H9 (cell line): ENCODE measurements at places on chromosomes 2 and 18. TPM values are rescaled to one million over a fixed set of nuclear protein-coding genes. Genes with fewer than 3 reads are reported as not detected.

DNA sequence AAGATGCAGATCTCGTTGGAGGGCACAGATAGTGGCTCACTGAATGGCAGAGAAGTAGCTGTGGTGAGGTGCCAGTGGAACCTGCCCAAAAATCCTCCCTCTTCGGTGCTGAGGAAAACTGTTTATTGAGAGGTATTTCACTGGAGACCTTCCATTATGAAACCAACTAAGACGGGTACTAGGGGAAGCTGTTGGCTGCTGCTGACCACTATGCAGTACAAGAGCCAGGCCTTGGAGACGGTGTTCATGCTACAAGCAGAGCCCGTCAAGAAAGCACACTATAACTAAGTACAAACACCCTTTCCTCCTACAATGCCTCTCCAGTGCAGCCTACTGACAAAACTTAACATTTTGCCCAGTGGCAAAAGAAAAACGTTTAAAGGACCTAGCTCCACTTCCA, 4.6 kb downstream of the ARL5A start:
- DNase-seq: no peak
- H3K36me3 ChIP-seq: 0 out of 2 replicates have a peak, but pooled peaks cover 2% of the 10 kb centered on the region
- no peak overlapping the region for H3K27ac ChIP-seq
- 0 out of 3 replicates have a peak overlapping the region, but pooled peaks have one; percentile 5 for H3K4me3 ChIP-seq

MROH2A gene
- total RNA-seq: not detected in 2 replicates

GRCh38 chr18:73235921-73236320, 368.1 kb upstream of the NETO1 start:
- H3K36me3 ChIP-seq: no peaks in the 10 kb centered on the region
- no peak for DNase-seq
- no peak overlapping the region for H3K4me3 ChIP-seq
- no peaks in the 10 kb centered on the region for H3K4me1 ChIP-seq
- H3K27ac ChIP-seq: no peak overlapping the region

GRCh38 chr2:119053700-119054436, 104.7 kb downstream of the C1QL2 start:
- no peak overlapping the region for H3K4me3 ChIP-seq
- H3K4me1 ChIP-seq: no peaks in the 10 kb centered on the region
- DNase-seq: no peak
- H3K27me3 ChIP-seq: no peaks in the 10 kb centered on the region

GRCh38 chr2:45288532-45289417, 279.5 kb upstream of the SIX2 start:
- H3K4me1 ChIP-seq: no peaks in the 10 kb centered on the region; the same call in 1 of the 2 replicates
- no peak for DNase-seq
- peaks cover 20% of the 10 kb centered on the region for H3K36me3 ChIP-seq
- no peaks in the 10 kb centered on the region for H3K27me3 ChIP-seq
- no peak overlapping the region for H3K4me3 ChIP-seq

ALPP gene
- 0.15 and 0.20 TPM in 2 replicates for total RNA-seq

DNA sequence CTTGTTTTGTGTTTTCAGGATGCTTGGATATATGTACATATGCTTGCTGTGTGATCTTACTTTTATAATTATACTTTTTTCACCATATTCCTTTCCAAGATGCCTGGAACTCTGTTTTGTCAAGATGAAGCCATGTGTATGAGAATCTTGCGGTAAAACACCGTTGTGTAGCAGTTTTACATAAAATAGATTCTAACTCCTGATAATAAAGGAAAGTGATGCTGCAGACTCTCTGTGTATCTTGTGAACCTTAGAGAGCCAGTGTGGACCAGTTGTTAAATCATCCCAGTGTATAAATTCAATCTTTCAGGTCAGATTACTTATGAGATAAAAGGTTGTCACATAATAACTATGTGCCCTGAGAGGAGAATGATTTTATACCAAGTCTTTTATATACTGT, 12.5 kb upstream of the ITGA4 start:
- H3K27ac ChIP-seq: no peak overlapping the region
- H3K4me3 ChIP-seq: no peak overlapping the region
- H3K36me3 ChIP-seq: no peaks in the 10 kb centered on the region
- no peaks in the 10 kb centered on the region for H3K27me3 ChIP-seq

DNA sequence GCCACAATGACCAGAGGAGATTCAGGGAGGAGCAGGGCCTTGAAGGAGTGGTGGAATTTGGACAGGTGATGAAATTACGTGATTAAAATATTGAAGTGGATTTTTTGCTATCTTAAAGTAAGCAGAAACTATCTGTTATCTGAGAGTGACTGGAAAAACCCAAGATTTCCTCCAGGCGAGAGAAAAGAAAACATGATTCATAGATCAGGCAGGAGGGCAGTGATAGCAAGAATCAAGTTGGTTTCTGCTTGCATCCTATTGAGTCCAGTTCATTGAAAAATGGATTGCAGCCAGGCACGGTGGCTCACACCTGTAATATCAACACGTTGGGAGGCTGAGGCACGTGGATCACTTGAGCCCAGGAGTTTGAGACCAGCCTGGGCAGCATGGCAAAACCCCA, 127.8 kb downstream of the NXPH2 start:
- H3K4me3 ChIP-seq: no peak overlapping the region
- no peak overlapping the region for H3K27ac ChIP-seq
- peaks cover 18% of the 10 kb centered on the region for H3K4me1 ChIP-seq
- no peaks in the 10 kb centered on the region for H3K36me3 ChIP-seq

SPC25 gene
- 28.5 and 31.5 TPM in 2 replicates for total RNA-seq

DNA sequence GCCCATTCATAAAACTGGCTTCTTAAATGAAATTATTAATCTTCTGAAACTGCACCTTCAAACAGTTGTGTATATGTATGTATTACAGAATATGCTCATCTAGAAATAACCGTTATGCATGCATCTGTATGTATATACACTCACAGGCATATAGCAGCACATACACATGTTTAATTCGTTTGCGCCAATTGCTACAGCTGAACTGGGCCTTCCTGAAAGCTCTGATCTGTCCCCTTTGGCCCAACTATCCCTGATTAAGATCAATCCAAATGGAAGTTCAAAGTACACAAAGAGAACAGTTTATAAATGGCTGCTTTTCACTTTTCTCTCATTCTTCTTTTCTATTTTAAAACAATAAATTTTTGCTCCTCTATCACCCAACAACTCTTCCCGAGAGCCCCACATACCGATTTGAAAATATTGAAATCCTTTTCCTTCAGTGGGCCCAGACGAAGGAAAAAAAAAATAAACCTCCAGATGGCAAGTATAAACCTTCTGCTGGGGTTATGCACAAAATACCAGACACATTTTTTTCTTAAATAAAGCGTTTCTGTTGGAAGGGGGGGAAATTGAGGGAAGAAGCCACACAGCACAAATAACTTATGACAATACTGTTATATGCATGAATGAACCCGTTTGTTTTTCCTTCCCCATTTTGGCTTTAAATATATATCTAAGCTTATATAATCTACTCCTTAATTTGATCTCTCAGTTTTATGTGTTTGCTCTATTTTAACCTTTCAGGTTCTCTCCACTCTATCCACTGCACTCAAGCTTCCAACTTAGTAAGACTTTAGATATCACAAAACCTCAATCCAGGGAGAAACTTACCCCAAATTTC, 267.3 kb downstream of the TCF4 start:
- no peaks in the 10 kb centered on the region; the same call in 1 of the 2 replicates for H3K4me1 ChIP-seq
- DNase-seq: no peak
- peak overlapping the region; percentile 85 for H3K4me3 ChIP-seq
- no peaks in the 10 kb centered on the region for H3K36me3 ChIP-seq
- no peak overlapping the region for H3K27ac ChIP-seq
- H3K27me3 ChIP-seq: no peaks in the 10 kb centered on the region

IL36A gene
- not detected in 2 replicates for total RNA-seq

GRCh38 chr2:3132466-3132865, 245.2 kb downstream of the EIPR1 start:
- H3K27ac ChIP-seq: no peak overlapping the region
- no peaks in the 10 kb centered on the region for H3K4me1 ChIP-seq
- H3K4me3 ChIP-seq: no peak overlapping the region

- no peak for DNase-seq
- H3K27ac ChIP-seq: no peak overlapping the region
- no peak overlapping the region for H3K4me3 ChIP-seq
- peaks cover 12% of the 10 kb centered on the region; the same call in 1 of the 2 replicates for H3K36me3 ChIP-seq
- H3K27me3 ChIP-seq: no peaks in the 10 kb centered on the region
These were observed 147.2 kb downstream of the DTNA start for GRCh38 chr18:34857320-34857719.

- H3K36me3 ChIP-seq: peaks cover 17% of the 10 kb centered on the region
- no peaks in the 10 kb centered on the region for H3K27me3 ChIP-seq
- H3K4me1 ChIP-seq: no peaks in the 10 kb centered on the region
- H3K27ac ChIP-seq: no peak overlapping the region
- DNase-seq: no peak
These were observed 38.6 kb downstream of the SLC25A12 start for GRCh38 chr2:171855401-171855800.

- no peaks in the 10 kb centered on the region for H3K36me3 ChIP-seq
- H3K4me1 ChIP-seq: no peaks in the 10 kb centered on the region; the same call in 1 of the 2 replicates
- H3K4me3 ChIP-seq: peak overlapping the region; percentile 67
- no peak for DNase-seq
- no peak overlapping the region for H3K27ac ChIP-seq
- no peaks in the 10 kb centered on the region for H3K27me3 ChIP-seq
These were observed 464 bp upstream of the SESTD1 start for GRCh38 chr2:179265082-179265510.

HTR2B gene
- not detected in 2 replicates for total RNA-seq

- no peak for DNase-seq
- H3K4me1 ChIP-seq: no peaks in the 10 kb centered on the region
- H3K4me3 ChIP-seq: no peak overlapping the region
- H3K27ac ChIP-seq: no peak overlapping the region
- H3K27me3 ChIP-seq: no peaks in the 10 kb centered on the region
- no peaks in the 10 kb centered on the region for H3K36me3 ChIP-seq
These were observed 196.1 kb upstream of the OSR1 start for GRCh38 chr2:19554520-19554919.

DNA sequence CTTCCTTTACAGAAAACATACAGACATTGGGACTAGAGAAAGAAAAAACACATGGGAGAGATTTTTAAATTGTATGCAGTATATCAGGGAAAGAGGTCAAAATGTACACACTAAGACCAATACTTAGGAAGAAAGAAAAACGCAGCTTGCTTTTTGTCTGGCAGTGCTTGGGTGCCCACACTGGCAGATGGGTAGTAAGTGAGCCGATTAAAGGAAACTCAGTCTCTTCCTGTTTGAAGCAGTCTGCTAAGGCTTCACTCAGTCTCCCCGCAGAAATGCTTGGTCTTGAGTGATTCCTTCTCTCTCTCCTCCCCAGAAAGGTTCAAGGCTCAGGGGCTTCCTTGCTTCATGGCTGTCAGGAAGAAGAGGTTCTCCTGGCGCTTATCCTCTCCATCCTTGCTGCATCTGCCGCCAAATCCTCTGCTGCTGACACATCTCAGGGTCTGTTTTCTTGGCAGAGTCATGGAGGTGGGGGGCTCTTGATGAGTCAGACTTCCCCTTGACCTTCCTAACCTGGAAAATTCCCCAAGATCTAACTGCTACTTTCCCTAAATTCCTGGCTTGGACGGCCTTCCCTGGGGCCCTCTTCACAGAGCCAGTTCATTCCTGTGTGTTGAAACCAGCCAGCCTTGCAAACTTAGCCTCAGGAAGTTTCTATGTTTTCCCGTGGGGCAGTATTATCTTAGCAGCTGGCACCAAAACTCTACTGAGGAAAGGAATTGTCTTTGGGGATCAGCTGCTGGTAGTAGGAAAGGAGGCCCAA, 10.5 kb upstream of the TMSB10 start:
- H3K27me3 ChIP-seq: no peaks in the 10 kb centered on the region; the same call in 1 of the 2 replicates
- H3K4me3 ChIP-seq: no peak overlapping the region
- no peak overlapping the region for H3K27ac ChIP-seq
- peaks cover 3% of the 10 kb centered on the region; the same call in 1 of the 2 replicates for H3K4me1 ChIP-seq

- no peak overlapping the region for H3K27ac ChIP-seq
- H3K27me3 ChIP-seq: peaks cover 2% of the 10 kb centered on the region; the same call in 1 of the 2 replicates
- no peaks in the 10 kb centered on the region for H3K4me1 ChIP-seq
- H3K4me3 ChIP-seq: peak overlapping the region; percentile 99
- DNase-seq: no peak
These were observed 97.9 kb upstream of the SERTAD2 start for GRCh38 chr2:64751286-64752260.

GRCh38 chr2:149858901-149859634, 271.5 kb upstream of the MMADHC start:
- no peaks in the 10 kb centered on the region for H3K27me3 ChIP-seq
- no peaks in the 10 kb centered on the region for H3K4me1 ChIP-seq
- peaks cover 2% of the 10 kb centered on the region; the same call in 1 of the 2 replicates for H3K36me3 ChIP-seq
- no peak for DNase-seq
